CD4-positive, alpha-beta T cell treated with Interleukin-17A for 4 hours (primary cell): ENCODE measurements at places on chromosomes 3 and 15.

GRCh38 chr3:125045194-125045593 is 10.6 kb downstream of the HEG1 start:
- DNase-seq = no peak

GRCh38 chr3:19073341-19074105 is 74.8 kb upstream of the KCNH8 start:
- no peak for DNase-seq

GRCh38 chr3:33004961-33005360 is 53.5 kb downstream of the CCR4 start:
- no peak for DNase-seq

- DNase-seq = no peak
These were observed 27.4 kb downstream of the GORASP1 start for GRCh38 chr3:39080026-39080425.

GRCh38 chr3:172287937-172288477 is 160.2 kb downstream of the GHSR start:
- DNase-seq = no peak

- DNase-seq = no peak
These were observed 252.9 kb upstream of the SOX2 start for GRCh38 chr3:181458857-181459256.

GRCh38 chr15:26382444-26383072 is 390.3 kb downstream of the GABRB3 start:
- DNase-seq = no peak

- DNase-seq = no peak
These were observed 150.8 kb downstream of the PEX5L start for GRCh38 chr3:179885950-179886349.

- DNase-seq = no peak
These were observed 53.9 kb downstream of the ROPN1B start for GRCh38 chr3:126022741-126023359.

DNA sequence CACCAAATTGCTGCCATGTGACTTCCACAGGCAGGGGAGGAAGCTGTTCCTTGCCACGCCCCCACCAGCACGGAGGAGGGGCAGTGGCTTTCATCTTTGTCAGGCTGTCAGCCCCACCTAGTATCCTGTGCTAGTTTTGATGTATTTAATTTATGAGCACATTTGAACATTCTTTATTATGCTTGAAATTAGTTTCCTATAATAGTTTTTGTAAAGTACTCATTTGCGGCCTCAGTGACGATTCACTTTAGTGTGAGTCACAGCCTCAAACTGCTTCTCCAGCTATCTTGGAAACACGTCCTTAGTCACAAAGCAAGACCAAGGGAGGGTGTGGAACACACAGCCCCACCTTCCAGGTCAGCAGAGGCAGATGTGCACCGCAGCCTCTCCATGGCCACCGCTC is 239.9 kb upstream of the ATP10A start:
- DNase-seq = no peak

DNA sequence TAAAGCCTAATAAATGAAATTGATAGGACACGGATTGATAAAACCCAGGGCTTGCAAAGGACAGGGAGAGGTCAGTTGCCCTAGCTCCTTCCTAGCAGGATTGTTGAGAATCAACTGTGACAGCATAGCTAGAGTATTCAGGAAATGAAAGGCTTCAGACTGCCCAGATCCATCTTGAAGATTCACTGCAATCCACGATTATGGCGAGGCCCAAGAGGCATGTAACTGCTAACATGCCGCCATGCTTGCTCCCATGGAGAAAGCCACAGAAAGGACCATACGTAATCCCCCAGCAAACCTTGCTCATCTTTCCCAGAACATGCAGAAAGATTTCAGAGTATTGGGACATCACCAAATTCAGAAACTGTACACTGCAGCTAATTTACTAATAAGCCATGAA is 41.3 kb downstream of the MYH15 start:
- DNase-seq = no peak

GRCh38 chr3:70832834-70833205 is 520.4 kb upstream of the MDFIC2 start:
- DNase-seq = no peak

GRCh38 chr3:31729573-31729972 is 196.8 kb downstream of the STT3B start:
- no peak for DNase-seq

GRCh38 chr15:67372986-67373675 is 118.5 kb downstream of the IQCH start:
- DNase-seq = no peak

GRCh38 chr3:16824081-16824696 is 60.6 kb upstream of the PLCL2 start:
- peak; percentile 42 for DNase-seq
